ENCODE measurements at places on chromosomes 13 and 19. TPM values are rescaled to one million over a fixed set of nuclear protein-coding genes. Genes with fewer than 3 reads are reported as not detected.

GRCh38 chr13:46146898-46147297 lies 35.1 kb downstream of the LCP1 start:
- no peaks in the 10 kb centered on the region for H3K36me3 ChIP-seq
- no peaks in the 10 kb centered on the region for H3K27me3 ChIP-seq
- no peaks in the 10 kb centered on the region for H3K4me1 ChIP-seq
- no peak overlapping the region for H3K4me3 ChIP-seq
- no peak overlapping the region for H3K27ac ChIP-seq

DNA sequence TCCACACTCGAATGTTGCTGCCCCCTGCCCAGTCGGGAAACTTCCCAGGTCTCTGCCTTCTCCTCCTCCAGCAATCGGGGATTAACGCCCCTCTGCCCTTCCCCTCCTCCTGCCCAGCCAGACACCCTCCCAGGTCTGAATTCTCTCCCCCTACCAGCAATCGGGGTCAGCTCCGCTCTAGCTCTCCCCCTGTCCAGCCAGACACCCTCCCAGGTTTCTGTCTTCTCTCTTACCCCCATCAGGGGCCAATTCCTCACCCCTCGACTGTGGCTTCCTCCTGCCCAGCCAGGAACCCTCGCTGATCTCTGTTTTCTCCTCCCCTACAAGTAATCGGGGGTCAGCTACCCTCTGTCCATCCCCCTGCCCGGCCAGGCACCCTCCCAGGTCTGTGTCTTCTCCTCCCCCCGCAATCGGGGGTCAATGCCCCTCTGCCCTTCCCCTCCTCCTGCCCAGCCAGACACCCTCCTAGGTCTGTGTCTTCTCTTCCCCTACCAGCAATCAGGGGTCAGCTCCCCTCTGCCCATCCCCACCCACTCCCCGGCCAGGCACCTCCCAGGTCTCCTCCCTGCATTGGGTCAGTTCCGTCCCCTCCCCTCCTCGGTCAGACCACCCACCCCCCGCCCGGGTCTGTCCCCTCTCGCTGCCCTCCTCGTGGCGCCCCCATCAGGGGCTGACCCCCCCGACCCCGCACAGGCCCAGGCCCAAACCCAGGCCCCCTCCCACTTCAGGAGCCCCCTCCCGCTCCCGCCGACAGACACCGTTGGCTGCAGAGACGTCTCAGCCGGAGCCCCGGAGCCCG lies 668 bp downstream of the ZFR2 start:
- H3K4me3 ChIP-seq = no peak overlapping the region
- H3K27me3 ChIP-seq = peaks cover 17% of the 10 kb centered on the region
- no peaks in the 10 kb centered on the region for H3K4me1 ChIP-seq

TMEM86B gene
- total RNA-seq = not detected

DNA sequence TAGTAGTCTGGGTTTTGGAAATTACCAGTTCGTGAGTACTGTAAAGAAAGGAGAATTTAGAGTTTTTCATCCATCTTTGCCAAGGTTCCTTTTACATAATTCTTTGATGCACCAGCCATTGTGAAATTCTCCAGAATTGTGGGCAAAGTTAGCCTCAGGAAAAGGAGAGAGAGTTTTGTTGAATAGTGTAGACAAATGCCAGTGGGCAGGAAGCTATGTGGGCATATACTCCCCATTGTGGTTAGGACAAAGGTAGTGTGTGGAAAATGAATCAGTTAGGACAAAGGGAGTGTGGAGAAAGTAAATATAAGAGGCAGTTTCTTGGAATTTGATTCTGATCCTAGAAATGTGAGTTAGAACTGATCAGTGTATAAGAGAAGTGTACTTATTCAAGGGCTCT lies 67.9 kb downstream of the PCCA start:
- no peaks in the 10 kb centered on the region for H3K4me1 ChIP-seq
- no peaks in the 10 kb centered on the region for H3K36me3 ChIP-seq
- DNase-seq = no peak
- no peak overlapping the region for H3K4me3 ChIP-seq
- H3K27me3 ChIP-seq = no peaks in the 10 kb centered on the region

- peaks cover 10% of the 10 kb centered on the region for H3K4me1 ChIP-seq
- peak overlapping the region; percentile 99 for H3K27ac ChIP-seq
- no peaks in the 10 kb centered on the region for H3K27me3 ChIP-seq
Observed at GRCh38 chr19:13795595-13796300, 505 bp downstream of the ZSWIM4 start.

DNA sequence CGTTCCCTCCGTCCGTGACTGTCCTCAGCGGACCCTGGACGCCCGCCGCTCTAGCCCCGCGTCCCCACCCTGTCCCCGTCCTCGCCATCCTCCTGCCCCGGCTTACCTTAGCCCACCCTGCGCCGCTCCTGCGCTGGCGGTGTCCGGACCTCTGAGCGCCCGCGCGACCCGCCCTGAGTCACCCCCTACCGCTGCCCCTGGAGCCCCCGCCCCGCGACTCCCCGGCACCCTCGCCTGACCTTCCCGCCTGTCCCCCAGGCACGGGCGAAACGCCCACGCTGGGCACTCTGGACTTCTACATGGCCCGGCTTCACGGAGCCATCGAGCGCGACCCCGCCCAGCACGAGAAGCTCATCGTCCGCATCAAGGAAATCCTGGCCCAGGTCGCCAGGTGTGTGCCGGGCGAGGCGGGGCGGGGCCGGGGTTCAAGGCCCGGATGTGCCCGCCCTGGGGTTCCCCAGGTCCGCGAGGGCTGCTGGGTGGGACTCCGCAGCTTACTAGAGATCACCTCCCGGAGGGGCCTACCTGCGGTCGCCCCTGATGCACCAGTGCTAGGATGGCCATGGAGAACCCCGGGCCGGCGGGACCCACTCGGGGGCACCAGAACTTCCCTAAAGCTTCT lies 5.1 kb downstream of the HMG20B start:
- H3K27me3 ChIP-seq = no peaks in the 10 kb centered on the region
- DNase-seq = no peak
- no peaks in the 10 kb centered on the region for H3K36me3 ChIP-seq

DNA sequence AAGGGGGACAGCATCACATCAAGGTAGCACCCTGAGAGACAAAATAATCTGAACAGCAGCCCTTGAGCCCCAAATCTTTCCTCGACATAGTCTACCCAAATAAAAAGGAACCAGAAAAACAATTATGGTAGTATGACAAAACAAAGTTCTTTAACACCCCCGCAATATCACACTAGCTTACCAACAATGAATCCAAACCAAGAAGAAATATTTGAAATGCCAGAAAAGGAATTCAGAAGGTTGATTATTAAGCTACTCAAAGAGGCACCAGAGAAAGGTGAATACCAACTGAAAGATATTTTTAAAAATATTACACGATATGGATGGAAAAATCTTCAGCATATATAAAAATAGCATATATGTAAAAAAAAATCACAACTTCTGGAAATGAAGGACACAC lies 252.9 kb upstream of the SLITRK6 start:
- no peak overlapping the region for H3K27ac ChIP-seq
- H3K36me3 ChIP-seq = no peaks in the 10 kb centered on the region
- no peaks in the 10 kb centered on the region for H3K27me3 ChIP-seq
- DNase-seq = no peak

GRCh38 chr13:27203854-27204253 lies 32.2 kb upstream of the USP12 start:
- H3K4me1 ChIP-seq = no peaks in the 10 kb centered on the region
- H3K36me3 ChIP-seq = no peaks in the 10 kb centered on the region
- H3K4me3 ChIP-seq = no peak overlapping the region
- H3K27me3 ChIP-seq = no peaks in the 10 kb centered on the region
- no peak for DNase-seq

DNA sequence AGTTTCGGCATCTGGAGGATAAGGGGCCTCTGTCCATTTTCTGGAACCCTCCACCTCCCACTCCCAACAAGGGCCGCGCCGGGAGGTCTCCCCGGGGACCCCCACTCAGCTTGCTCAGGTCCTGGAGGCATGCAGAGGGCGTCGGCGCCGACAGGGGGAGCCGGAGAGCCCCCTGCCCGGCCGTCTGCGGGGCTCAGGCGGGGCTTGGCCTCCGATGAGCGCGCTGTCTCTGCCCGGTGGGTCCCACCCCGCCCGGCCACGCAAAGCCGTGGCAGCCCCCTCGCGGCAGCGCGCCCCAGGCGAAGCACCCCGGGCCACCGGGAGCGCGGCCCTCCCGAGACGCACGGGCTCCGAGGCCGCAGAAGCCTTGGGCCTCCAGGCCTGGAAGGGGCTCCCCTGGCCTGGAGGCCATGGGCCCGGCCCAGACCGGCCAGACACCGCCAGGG lies 149.7 kb upstream of the ZNF536 start:
- H3K36me3 ChIP-seq = no peaks in the 10 kb centered on the region
- H3K4me1 ChIP-seq = no peaks in the 10 kb centered on the region
- H3K27ac ChIP-seq = no peak overlapping the region
- no peak overlapping the region for H3K4me3 ChIP-seq
- no peak for DNase-seq

All from uterus (tissue), 4 donors.